Left forelimb (tissue), 1 donor: ENCODE measurements at places on chromosomes 3 and 15.

- DNase-seq: no peak
Measured at GRCh38 chr15:90907838-90908507, 4.9 kb downstream of the MAN2A2 start.

DNA sequence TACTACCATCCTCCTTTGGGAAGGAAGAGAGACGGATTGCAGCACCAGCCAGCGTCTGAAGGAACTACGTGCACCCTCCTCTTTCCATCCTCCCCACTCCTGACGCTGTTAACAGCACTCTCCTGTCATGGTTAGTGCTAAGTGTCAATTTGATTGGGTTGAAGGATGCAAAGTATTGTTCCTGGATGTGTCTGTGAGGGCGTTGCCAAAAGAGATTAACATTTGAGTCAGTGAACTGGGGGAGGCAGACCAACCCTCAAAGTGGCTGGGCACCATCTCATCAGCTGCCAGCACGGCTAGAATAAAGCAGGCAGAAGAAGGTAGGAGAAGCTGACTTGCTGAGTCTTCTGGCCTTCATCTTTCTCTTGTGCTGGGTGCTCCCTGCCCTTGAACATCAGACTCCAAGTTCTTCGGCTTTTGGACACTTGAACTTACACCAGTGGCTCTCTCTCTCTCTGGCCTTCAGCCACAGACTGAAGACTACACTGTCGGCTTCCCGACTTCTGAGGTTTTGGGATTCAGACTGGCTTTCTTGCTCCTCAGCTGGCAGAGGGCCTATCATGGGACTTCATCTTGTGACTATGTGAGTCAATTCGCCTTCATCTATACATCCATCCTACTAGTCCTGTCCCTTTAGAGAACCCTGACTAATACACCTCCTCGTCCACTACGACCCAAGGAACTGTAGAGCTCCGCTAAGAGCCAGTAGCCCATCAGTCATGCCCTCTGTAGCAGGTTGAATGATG, 128.2 kb upstream of the HES1 start:
- no peak for DNase-seq

DNA sequence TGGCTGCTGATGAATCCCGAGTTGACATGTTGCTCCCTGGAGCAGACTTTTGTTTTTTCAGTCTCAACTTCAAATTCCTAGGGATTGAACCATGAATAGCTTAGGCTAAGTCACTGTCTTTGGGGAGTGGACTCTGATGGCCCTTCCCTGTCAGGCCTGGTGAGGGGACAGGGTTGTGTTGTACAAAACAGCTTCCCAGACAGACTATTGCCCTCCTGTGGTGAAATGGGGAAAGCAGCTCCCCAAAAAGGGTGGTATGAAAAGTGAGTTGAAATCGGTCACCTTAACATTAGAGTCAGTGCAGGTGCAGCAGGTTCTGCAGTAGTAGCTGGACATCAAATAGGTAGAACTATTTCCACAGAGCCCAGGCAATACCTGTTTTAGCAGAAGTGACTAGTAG, 775.6 kb downstream of the ROBO2 start:
- DNase-seq: no peak

DNA sequence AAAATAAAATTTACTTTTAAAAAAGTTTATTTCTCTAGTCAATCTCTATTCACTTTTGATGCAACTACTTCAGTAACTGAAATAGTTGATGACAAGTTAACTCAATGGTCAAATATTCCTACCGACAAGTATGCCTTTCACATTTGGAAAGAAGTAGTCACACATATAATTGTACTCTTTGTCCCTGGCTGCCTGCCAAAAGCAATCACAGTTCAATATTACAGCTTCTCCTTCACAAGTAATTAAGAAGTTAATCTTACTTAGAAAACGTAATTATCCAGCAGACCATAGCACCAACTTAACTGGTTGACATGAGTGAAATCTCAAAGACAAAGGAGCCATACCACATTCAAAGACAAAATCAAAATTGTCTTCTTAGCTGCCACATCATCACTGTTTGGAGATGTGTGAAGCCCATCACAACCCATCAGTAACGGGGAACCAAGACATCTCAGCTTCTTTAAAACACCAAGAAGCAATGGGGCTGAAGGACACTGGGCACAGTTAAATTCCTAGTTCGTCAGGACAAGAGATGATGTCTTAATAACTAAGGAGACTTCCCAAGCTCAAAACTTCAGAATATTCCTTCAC, 86.1 kb downstream of the PLCH1 start:
- DNase-seq: no peak

- no peak for DNase-seq
Measured at GRCh38 chr15:89514186-89514585, 17.8 kb upstream of the RHCG start.
